ENCODE measurements at places on chromosomes 7 and 10.
A peak's percentile ranks its signal among the peaks of the same experiment; 100 is the strongest.

GRCh38 chr10:76738991-76739390 lies 898.6 kb downstream of the KCNMA1 start:
- no peak for DNase-seq

DNA sequence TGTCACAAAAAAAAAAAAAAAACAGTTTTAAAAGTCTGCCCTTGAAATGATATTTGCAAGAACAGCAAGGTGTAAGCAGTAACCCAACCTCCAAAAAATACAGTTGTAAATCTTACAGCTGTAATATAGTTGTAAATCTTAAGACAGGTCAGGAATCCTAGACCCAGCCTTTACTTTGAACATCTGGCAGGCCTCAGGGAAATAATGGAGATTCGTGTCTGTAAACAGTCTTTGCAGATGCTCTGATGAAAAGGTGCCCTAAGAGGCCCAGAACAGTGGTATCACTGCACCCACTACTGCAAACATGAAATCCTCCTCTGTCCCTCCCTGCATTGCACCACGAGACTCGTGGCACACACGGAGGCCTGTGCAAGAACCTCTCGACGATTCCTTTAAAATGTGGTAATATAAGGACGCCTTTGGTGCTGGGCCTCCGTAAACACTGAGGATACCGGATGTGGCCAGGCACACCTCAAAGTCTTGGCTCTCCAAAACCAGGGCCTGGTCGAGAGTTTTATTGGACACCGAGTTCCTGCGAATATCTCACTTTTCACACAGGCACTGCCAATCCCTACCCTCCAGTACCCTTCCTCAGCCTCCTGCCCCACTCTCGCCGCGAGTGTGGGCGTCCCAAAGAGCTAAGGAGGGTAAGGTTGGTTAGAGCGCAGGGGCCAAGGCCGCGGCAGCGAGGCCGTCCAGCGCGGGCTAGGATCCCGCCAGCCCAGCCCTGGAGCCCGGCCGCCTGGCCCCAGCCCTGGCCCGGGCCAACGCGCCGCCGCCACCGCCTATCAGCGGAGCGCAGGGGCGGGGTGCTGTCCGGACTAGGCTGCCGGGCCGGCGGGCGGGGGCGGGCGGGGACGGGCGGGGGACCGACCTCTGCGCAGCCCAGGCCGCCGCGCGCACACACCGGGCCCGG lies at the start of gene REEP3:
Gene REEP3 (plus strand): TSS at position 902 of the 916 bp plus-strand sequence. CDS start 145 bp downstream, outside the sequence.
- DNase-seq: peak; percentile 53

DNA sequence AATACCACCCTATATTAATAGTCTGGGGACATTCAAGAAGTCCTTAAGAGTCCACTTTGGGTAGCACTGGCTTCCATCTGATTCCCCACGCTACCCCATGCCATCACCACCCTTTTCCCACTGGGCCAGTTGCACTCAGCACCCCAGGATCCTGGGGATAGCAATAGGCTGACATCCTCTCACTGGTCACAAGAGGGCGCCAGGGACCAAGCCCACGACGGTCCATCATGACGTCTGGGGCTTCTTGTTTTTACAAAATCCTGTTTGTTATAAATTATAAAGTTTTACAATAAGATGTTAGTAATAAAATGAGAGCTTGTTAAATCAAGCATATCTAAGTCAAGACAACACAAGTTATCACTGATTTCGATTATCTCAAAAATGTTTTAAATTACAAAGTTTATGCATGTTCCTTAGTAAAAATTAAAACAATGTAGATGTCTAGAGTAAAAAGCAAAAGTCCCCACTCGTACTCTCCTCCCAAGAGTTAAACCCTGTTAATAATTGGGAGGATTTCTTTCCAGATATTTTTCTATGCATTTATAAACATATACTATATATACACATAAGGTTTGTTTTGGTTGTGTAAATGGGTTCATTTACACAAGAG lies 15.4 kb downstream of the GPNMB start:
- DNase-seq: peak; percentile 58

DNA sequence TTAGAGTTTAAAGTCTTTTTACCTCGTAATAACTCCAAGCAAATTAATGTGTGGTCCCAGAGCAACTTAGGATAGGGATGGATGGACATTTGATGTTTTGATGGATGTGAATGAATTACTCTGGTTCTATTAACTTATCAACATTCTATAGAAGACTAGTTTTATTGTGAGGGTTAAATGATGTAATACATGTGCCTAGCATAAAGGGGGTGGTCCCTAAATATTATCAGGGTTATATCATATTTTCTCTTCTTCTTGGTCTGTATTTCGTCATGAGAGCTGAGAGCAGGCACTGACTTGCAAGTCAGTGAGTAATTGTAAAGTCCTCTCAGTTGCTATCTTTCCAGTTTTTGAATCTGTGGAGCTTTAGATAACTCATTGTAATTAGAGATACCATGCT lies 219.3 kb downstream of the GATA3 start:
- no peak for DNase-seq

Measured in fibroblast of skin of right quadriceps (primary cell).